ENCODE measurements at places on chromosomes 5 and 9.
A peak's percentile ranks its signal among the peaks of the same experiment; 100 is the strongest.

GRCh38 chr5:107104040-107104995 lies 566.4 kb downstream of the EFNA5 start:
- peak; percentile 75 for DNase-seq

GRCh38 chr9:78371981-78372380 lies 75.1 kb downstream of the PSAT1 start:
- DNase-seq = no peak

DNA sequence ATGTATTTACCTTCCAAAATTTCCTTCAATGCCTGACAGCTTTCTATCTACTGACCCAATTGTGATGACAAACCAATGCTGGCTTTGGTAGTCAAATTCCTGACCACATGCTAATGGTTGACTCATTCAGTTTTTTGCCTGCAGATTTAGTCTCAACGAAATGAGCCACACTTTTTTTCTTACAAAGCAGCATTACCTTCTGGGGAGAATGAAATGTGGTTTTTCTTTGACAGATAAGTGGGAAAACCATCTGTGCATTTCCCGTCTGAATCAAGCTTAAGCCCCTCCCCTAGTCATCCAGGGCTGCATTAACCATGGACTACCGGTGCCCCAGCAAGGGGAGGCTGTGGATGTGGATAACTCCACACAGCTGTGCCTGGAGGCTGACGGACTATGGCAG lies 99.6 kb upstream of the TAF11L2 start:
- DNase-seq = no peak

DNA sequence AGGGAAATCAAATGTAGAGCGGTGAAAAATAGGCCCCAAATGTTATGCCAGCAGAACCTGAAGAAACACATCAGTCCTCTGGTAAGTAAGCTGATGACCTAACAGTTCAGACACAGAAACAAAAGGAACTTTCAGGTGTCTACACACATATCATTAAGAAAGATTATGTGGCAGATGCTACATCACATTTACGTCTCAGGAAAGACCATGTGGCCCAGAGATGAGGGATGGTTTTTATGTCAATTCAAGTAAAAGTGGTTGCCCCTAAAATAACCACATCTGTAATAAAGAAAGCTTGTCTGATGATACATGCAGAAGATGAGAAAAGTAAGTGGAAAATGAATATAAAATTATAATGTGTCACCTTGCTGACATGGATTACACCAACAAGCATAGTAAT lies 31.4 kb downstream of the GNAQ start:
- DNase-seq = no peak
